ENCODE measurements at places on chromosomes 6 and 20. TPM values are rescaled to one million over a fixed set of nuclear protein-coding genes. Genes with fewer than 3 reads are reported as not detected.

TBXT gene
- not detected for total RNA-seq

C20orf144 gene
- total RNA-seq = under 0.01 TPM

DNA sequence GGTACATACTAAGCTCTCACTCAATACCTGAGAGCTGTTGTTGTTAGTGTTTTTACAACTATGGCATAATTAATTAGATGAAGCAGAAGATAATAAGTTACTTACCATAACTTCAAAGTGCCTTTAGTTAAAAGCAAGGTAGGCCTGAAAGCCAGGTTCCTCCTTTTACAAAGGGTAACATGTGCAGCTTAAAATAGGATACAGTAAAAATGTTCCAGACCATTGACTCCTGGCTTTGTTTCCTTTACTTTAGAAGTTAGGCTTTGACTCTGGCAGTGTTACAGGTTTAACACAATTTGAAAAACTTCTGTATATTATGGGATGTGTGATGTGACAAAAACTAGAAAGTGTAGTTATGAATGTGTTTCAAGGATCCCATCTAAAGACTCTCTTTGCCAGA, 522.5 kb downstream of the EPM2A start:
- no peak for DNase-seq

DNA sequence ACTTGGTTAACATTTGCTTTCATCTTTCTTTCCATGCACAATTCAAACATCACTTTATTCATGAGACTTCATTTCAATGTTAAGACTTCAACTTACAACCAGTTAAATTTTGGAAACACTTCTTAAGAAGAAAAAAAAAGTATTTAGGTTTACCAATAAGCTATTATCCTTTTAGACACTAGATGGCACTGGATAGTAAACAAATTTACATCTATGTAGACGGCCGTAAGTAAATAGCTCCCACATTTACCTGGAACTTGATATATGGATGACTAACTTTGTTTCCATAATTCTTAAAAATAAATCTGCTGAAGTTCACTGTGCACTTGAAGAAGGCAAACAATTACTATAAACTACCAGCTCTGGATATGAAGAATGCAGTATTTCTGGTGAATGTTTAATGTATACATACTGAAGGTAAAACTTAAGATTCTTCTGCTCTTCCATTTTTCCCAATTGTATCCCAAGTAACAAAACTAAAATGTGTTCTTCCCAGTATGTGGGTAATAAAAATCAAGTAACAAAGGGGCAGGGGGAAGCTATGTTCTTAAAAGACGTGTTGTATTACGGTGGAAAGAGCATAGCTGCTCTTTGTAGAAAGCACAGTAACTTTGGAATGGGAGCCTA, 130.6 kb upstream of the C6orf118 start:
- peak; percentile 41 for DNase-seq

GRCh38 chr6:68635706-68636513, 828 bp downstream of the ADGRB3 start:
- peak; percentile 82 for DNase-seq

DNA sequence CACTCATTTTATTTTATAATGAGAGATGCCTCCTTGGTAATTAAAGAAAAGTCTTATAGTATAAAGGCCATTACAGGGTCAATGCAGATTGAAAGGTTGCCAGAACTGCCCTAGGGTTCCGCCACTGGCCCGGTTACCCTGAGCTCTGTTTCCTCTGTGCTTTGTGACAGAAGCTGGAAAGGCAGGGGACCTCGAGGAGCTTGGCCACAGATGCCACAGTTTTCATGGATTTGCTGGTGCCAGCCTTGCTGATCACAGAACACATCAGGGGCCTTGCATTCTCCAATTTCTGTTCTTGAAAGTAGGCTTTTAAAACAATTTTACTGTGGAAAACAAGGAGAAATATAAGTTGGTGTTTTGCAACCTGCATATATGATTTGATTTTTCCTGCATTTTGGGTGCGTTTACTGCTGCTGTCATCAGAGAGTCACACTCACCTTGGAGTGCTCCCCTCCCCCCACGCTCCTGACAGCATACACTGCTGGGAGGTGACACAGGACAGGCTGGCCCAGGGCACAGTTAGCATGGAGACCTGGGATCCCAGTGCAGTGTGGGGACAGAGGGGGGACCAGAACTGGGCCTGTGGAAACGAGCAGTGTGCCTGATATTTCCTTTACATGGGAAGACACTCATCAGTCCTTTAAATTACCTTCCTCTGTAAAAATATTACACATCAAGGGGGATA, 142.8 kb downstream of the CFAP61 start:
- no peak for DNase-seq

GRCh38 chr6:17347012-17347411, 46.4 kb upstream of the CAP2 start:
- DNase-seq = no peak

GRCh38 chr6:28567506-28567905, 41.8 kb downstream of the GPX5 start:
- no peak for DNase-seq

GRCh38 chr6:39195792-39196385, 33.4 kb downstream of the KCNK5 start:
- no peak for DNase-seq

- no peak for DNase-seq
Measured at GRCh38 chr6:105485456-105485855, 82.6 kb upstream of the PREP start.

DNA sequence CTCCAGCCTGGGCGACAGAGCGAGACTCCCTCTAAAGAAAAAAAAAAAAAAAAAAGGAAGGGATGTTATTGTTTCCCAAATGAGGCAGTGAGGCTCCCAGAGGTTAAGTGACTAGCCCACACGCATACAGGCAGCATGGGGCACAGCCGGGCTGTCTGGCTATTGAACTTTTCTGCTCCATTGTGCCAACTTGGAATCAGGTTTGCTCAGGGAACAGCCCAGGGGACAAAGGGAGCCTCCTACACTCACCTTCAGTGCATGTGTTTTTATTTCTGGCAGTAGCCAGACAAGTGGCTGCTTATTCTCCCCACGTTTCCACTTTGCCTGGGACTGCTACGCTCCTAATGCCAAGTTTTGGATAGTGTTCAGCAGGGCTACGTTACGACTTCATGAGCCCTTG, 10.7 kb downstream of the ETV7 start:
- DNase-seq = peak; percentile 19
